AG09309 (cell line): ENCODE measurements at places on chromosomes 4 and X.
A peak's percentile ranks its signal among the peaks of the same experiment; 100 is the strongest.

GRCh38 chr4:185730387-185730786, 81.6 kb downstream of the SORBS2 start:
- no peak for DNase-seq

GRCh38 chr4:104138116-104138515, 356.6 kb downstream of the CXXC4 start:
- DNase-seq = no peak

- DNase-seq = no peak
Measured at GRCh38 chrX:51332188-51332942, at the start of gene NUDT10. Gene NUDT10 (plus strand): TSS chrX:51332822. CDS start chrX:51332966, 144 bp downstream.

GRCh38 chrX:41381685-41382084, 47.7 kb downstream of the DDX3X start:
- peak; percentile 41 for DNase-seq

GRCh38 chr4:169437299-169438047, 166.7 kb upstream of the SH3RF1 start:
- DNase-seq = no peak

GRCh38 chr4:102335616-102336015, 9.7 kb downstream of the SLC39A8 start:
- DNase-seq = no peak

DNA sequence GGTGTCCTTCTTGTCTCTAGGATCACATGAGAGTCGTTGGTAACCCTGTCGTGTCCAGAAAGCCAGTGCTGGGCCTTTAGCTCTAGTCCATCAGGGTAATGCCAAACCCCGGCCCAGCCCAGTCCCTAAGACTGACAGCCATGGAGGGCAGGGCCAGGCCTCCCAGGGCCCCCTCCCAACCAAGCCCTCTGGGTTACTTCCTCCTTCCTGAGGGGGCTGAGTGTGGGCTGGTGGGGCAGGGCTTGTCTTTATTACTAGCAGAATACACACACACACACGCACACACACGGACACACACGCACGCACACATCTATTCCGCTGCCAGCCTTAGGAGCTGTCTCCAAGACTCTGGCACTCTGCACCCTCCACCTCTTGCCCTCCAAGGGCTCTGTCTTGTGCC, 35.6 kb upstream of the CDKN2AIP start:
- DNase-seq = no peak

- DNase-seq = no peak
Measured at GRCh38 chr4:152235718-152236117, 300.2 kb downstream of the FBXW7 start.

- no peak for DNase-seq
Measured at GRCh38 chr4:144659447-144659846, 13.5 kb downstream of the HHIP start.

GRCh38 chrX:50114113-50114512, 86.7 kb downstream of the AKAP4 start:
- no peak for DNase-seq

- no peak for DNase-seq
Measured at GRCh38 chr4:24855741-24856140, 57.1 kb downstream of the CCDC149 start.

DNA sequence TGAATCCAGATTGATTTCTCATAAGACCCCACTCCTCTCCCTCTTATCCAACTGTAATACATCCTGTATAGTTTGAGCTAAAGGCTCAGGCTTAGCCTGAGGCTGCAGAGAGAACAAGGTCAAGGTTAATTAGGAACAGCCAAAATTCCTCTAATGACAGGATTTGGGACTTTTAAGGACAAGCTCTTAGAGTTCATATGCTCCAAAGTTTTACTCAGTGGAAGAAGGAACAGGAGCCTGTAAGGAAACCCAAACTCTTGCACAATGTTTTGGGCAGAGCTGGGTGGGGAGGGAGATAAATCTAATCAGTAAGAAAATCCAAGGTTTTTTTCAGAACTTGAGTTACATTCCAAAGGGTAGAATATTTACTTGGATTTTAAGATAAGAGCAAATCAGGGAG, 238.8 kb downstream of the QDPR start:
- DNase-seq = no peak

- DNase-seq = no peak
Measured at GRCh38 chr4:147749811-147750321, 18.0 kb downstream of the ARHGAP10 start.

- DNase-seq = no peak
Measured at GRCh38 chrX:111302284-111302683, 32.0 kb upstream of the CAPN6 start.

DNA sequence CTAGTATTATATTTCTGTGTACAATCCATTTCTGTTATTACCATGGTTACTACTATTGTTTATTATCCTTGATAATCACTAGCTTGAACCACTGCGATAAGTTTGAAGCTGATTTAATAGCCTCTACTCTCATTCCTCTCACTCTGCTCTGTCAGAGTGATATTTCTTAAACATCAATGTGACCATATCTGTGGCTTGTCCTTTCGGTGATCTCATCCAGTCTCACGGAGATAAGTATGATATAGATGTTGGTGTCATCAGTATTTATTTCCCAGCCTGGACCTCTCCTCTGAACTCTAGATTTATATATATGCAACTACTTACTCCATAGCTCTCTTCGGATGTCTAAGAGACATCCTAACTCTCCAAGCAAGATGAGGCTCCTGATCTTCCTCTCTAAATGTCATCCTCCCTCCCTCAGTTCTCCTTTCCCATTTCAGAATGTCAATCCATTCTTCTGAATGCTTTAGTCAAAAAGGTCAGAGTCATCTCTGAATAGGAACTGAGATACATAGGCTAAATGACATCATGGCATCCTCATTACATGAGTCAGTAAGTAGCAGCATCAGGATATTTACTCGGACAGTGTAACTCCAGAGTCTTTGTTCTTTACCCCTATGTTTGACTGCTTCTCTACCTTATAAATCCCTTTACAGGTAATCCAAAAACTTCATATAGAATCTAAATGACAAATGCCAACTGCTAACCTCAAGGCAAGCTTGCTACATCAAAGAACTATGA, 129.5 kb downstream of the PACRGL start:
- no peak for DNase-seq

- DNase-seq = no peak
Measured at GRCh38 chr4:38242822-38243387, 282.7 kb downstream of the PTTG2 start.

DNA sequence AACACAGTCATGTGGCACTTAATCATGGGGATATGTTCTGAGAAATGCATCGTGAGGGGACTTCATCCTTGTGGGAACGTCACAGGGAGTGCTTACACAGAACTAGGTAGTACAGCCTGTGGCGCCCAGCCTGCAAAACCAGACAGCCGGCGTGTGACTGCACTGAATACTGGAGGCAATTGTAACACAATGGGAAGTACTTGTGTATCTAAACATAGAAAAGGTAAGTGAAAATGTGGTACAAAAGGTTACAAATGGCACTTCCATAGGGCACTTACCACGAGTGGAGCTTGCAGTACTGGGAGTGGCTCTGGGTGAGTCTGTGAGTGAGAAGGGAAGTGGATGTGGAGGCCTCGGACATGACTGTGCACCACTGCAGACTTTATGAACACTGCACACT, 5.2 kb downstream of the TLR3 start:
- no peak for DNase-seq

DNA sequence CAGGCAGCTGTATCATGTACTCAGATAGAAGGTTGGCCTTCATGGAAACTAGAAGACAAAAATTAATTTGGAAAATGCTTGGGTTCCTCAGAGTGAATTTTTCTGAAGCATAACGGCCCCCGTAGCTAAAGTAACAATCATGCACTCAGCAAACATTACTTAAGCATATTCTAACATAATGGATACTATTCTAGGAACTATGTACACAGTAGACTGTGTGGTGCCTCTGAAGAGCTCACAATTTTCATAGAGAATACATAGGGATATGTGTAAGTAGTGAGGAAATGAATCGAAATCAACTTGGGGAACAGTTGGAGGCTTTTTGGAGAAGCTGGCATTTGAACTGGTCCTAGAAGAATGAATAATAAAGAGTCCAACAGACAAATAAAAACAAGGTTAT, 1045.0 kb downstream of the GLUD2 start:
- DNase-seq = no peak

DNA sequence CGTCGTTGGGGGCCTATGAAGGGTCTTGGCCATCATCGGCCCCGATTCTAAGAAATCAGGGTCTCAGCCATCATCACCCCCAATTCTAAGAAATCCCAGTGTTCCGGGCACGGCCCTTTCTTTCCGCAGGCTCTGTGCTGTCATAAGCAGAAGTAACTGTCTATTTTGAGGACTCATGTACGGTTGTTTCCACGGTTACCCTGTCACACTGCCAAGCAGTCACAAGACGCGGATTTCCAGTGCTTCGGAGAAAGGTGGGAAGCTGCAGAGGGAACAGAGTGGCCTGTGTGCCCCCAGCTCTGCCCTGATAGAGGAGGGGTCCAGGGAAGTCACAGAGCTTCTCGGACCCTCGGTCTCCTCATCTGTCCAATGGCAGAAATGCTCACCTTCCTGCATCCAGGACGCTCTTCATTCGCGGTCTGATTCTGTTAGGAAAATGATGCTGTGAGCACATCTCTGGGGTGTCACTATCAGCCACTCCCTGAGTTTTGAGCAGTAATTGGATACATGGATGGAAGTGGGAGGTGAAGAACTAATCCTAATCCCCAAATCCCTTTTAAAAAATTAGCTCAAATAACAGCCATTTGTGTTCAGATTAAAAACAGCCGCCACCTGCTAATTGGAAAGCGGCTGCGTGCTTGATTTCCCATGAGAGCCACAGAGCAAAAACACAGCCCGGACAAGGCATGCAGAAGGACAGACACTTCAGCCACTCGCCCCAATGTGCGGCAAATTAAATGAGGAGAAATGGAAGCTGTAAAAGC, 73.1 kb downstream of the WFS1 start:
- DNase-seq = no peak

GRCh38 chr4:132108784-132109183, 1040.3 kb upstream of the PCDH10 start:
- no peak for DNase-seq

DNA sequence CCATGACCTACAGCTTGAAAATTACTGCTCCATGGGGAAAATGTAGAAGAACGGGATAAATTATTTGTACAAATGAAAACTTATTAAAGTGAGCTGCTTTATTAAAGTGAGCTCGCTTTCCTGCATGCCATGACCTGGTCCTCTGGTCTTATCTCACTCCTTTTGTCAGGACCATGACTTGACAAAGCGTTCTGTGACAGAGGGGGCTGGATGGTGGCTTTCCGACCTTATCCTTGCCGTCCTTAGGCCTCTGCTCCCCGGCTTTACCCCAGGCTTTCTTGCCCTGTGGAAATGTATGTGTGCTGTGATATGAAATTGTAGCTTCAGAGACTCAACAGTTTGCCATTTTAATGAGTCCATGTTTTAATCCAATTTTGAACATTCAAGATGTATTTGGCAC, 44.0 kb upstream of the FBXW7 start:
- no peak for DNase-seq

DNA sequence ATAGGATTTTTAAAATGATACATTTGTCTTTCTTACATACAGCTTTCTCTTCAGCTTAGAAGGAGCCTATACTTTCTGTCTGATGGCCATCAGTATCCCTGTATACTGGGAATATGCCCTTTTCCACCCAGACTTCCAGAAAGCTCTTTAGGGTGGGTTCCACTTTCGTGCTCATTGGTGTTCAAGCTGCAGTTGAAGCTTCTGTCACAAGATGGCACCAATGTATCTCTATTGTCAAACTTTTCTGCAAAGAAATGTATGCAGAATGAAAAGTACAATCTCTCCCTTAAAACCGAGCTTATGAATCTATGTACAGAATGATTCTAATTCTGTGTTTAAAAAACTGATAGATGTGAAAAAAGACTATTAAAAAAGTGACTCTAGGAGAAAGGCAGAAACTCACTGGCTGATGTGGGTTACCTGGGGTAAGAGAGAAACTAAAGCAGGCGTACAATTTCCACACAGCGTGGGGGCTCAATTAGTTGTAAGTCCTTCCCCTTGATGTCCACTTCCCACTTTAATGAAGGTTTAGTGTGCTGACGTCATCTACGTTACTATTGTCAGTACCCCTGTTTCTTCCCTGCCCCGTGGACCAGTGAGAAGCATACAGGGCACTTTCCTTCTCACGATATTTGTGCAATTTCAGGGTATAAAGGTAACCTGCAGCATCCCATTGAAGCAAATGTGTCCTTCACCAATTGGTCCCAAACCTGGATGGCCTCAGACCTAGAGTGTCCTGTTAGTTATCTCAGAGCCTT, 57.3 kb upstream of the TCEAL2 start:
- DNase-seq = no peak

GRCh38 chr4:159006202-159006601, 96.7 kb upstream of the RAPGEF2 start:
- peak; percentile 40 for DNase-seq

DNA sequence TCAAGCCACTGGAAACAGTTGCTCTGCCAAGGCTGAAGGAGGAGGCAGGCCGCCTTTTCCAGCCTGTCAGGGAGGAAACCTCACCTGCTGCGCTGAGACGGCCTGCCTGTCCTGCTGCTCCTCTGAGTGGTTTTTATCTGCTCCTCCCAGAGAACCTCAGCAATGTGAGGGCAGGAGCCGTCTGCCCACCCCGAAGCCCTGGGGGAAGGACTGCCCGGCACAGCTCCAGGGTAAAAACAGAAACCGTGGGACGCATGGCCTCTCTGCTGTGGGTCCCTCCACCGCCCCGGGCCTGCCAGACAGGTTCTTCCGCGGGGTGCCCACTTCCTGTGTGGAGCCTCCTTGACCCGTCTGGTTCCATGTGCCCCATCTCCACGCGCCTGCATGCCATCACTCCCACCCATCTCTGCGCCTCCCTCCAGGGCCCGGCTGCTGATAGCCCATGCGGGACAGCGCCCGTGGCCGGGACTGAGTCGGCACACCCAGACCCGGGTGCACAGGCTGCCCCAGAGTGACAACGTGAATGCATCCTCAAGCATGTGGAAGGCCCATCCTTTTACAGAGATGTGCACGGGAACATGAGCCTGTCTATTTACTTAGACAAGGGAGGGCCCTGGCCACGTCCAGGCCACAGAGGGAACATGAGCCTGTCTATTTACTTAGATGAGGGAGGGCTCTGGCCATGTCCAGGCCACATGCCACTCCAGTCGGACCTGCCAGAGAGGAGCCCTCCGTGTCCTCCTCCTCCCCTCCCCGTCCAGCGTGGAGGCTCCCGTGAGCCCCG, 4.0 kb upstream of the SLC49A3 start:
- no peak for DNase-seq

DNA sequence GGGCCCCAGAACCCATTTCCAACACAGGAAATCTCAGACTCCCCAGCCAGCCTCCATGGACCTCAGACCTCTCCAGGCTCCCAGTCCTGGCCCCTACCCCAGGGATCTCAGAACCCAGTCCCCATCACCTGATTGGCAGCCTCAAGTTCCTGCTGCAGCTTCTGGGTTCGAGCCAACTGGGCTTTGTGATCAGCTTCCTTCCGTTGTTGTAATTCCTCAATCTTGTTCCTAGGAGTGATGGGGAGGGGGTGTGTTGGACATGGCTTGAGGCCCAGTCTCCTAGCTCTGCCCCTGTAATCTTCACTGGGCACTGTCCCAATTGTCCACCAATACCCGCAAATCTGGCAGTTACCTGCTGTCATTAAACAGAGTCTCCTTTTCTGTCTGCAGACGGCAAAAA, 12.6 kb downstream of the GRIPAP1 start:
- DNase-seq = no peak
